ENCODE measurements at places on chromosomes 6 and 20.
A peak's percentile ranks its signal among the peaks of the same experiment; 100 is the strongest.

- DNase-seq = peak; percentile 82
Measured at GRCh38 chr20:46715292-46715756, 5.9 kb downstream of the SLC2A10 start.

DNA sequence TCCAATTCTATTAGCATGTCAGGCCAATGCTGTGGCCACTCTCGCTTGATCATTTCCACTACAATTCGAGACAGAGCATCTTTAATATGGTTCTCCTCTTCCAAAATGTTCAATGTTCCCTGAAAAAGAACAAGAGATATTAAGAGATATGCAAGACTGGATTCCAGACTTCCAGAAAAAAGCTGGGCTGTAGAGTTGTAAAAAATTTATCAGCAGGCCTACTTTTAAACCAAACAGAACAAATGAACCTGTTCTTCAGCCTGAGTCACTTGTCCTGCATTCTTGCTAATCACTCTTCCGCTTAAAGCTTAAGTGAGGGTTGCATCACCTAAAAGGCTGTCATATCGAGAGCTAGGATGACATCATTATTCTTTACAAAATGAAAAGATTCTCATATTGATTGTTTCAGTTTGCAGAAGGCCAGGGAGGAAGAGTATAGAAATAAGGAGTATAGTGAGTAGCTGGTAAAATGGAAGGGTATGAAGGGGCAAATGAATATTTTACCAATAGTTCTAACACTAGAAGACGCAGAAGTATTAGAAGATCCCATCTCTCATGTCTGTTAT is 4.9 kb downstream of the XPO5 start:
- no peak for DNase-seq

DNA sequence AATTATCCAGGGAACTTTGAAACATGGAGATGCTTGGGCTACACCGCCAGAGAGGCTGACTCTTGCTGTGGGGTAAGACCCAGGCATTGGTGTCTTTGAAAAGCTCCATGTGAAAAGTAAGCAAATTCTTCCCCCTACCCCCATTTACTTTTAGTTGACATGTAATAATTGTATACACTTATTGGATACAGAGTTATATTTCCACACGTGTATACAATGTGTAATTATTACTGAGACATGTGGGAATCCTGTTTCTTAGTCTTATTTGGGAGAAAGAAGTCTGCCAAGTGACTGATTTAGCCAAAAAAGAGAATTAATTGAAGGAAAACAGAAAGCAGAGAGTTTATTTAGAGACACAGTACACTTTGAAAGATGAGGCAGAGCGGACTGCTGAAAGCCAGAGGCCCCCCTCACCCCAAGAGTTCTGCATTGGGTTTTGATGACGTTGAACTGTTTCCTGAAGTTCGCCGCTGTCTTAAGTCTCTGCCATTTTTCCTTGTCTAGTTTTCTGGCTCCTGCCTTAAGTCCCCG is 193.8 kb downstream of the PACRG start:
- no peak for DNase-seq

- DNase-seq = peak; percentile 83
Measured at GRCh38 chr6:109174916-109175315, 79.6 kb downstream of the CEP57L1 start.

GRCh38 chr20:45735552-45735951 is 13.4 kb downstream of the SPINT4 start:
- no peak for DNase-seq

- DNase-seq = no peak
Measured at GRCh38 chr6:151842816-151843215, 35.3 kb downstream of the ESR1 start.

DNA sequence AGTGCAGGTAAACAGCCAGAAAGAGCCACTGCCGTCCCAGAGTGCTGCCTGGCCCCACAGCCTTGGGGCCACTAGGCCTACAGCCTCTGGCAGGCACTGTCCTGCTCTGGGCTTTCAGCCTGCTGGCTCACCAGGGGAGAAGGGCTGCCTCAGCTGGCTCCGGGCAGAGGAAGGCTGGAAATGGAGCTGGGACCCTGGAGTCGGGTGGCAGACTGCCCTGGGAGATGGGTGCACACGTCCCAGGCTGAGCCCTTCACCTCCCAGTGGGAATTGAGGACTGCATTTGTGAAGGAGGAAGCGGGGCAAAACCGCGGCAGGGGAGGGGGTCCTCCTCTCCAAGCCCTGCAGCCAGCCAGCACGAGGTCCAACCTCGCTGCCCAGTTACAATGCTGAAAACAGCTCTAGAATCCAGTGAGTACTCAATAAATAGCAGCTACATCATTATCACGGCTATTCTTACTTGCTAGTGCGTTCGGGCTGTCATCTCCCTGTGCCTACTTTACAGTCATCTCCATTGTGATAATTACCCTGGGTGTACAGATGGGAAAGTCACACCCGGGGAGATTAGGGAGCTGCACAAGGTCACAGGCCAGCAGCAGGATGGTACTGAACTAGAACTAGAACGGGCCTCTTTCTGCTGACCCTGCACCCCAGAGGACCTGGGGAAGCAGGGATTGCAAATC is 13.1 kb downstream of the ACSS1 start:
- no peak for DNase-seq

- no peak for DNase-seq
Measured at GRCh38 chr20:34129518-34130162, 17.6 kb upstream of the EIF2S2 start.

GRCh38 chr20:50831622-50832021 is 36.8 kb downstream of the BCAS4 start:
- DNase-seq = no peak

- DNase-seq = no peak
Measured at GRCh38 chr6:159989492-159990480, 20.9 kb downstream of the IGF2R start.

DNA sequence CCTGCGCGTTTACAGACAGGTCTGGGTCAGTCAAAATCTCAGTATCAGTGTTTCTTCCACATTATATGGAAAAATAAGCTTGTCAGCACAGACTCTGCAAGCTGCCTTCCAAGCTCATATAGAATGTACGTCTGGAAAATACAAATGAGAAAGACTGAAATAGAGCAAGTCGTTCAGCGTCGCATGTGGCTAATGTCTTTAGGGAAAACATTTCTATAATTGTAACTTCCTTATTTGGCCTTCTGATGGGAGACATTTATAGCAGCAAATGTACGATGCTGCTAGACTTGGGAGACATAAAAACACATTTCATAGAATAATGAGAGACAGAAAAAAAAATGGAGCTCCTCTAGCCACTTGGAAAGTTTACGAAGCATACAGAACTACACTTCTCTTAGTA is 122.2 kb downstream of the KIF16B start:
- DNase-seq = no peak

GRCh38 chr20:10430000-10430466 is 4.0 kb downstream of the MKKS start:
- DNase-seq = no peak

DNA sequence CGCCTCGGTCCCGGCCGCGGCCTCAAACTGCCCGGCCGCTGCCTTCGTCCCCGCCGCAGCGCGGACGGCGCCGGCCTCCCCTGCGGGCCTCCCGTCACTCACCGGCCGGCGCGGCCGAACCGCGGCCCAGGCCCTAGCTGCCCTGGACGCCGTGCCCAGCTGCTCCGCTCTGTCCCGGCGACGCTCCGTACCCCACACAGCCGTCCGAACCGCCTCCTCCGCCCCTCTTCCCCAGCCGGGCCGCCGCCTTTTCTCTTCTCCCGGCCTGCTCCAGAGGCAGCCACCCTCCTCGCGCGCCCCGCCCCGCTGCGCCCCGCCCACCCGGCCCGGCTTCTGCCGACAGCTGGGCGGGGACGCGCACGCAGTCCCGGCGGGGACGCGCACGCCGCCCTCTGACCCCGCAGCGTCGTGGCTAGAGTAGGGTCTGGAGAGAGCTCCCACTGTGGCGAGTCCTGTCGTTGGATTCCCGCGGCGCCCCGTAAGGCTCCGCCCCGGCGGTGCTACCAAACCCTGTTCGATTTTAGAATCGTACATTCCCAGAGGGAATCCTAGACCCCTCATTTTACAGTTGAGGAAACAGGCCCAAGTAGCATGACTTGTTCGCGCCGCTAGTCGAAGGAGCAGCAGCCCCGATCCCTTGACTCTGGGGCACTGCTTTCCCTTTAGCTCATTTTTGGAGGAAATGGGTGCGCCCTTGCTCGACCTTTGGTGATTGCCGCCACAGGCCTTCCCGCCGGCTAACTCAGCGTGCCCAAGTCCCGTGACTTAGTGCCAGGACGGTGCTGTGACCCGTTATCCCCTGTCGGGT is at the start of gene FBXO30:
Gene FBXO30 (minus strand): TSS at position 295 of the 808 bp plus-strand sequence. CDS start 8,390 bp downstream, outside the sequence.
- no peak for DNase-seq

- no peak for DNase-seq
Measured at GRCh38 chr6:79513111-79513510, 24.1 kb downstream of the LCA5 start.

- DNase-seq = no peak
Measured at GRCh38 chr6:25991785-25992412, 29.3 kb downstream of the TRIM38 start.

- DNase-seq = no peak
Measured at GRCh38 chr6:142444881-142445301, 143.1 kb downstream of the ADGRG6 start.

DNA sequence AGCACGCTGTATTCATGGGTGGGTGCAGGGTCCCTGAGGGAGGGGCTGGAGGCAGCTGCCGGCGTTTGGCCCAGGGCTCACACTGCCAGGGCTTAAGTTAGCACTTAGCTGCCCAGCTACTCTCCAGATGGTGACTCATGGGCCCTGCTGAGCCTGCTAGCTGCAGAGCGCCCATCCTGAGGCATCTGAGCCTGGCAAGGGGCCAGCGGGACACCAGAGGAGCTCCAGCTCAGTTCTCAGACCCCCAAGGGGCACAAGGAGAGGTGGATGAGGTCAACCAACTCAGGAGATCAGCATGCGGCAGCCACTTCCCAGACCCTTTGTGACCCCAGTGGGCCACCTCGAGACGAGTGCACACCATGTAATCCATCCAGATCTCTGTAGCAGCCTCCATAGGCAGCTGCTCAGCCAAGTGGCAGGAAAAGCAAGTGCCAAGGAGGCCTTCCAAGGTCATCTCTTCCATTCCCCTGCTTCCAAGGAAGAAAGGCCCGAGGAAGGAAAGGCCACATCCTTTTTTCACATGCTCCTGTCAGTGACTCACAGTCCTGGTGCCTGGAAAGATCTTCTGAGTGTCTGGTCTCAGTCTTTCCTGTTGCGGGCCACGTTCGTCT is 35.3 kb downstream of the FOXP4 start:
- DNase-seq = peak; percentile 58

- no peak for DNase-seq
Measured at GRCh38 chr6:140909625-140910024, 1223.1 kb upstream of the GJE1 start.

GRCh38 chr6:89311853-89312531 is 3.1 kb downstream of the GABRR2 start:
- DNase-seq = peak; percentile 44

DNA sequence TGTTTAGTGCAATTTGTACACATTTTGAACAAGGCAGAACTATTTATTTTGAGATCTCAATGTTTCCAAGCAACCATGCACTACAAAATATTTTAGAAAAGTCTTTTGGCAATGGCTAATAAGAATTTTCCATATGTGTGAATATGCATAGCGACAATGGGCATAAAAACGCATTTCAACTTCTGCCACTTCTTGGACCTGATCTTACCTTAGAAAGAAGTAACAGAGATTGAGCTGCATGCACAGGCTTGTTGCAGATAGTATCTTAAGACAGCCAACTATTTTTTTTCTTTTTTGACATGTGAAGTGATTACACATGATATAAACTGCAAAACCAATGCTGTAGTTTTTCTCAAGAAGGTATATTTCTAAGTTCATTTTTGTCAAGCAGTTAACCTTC is 210.4 kb upstream of the PHACTR1 start:
- DNase-seq = no peak

DNA sequence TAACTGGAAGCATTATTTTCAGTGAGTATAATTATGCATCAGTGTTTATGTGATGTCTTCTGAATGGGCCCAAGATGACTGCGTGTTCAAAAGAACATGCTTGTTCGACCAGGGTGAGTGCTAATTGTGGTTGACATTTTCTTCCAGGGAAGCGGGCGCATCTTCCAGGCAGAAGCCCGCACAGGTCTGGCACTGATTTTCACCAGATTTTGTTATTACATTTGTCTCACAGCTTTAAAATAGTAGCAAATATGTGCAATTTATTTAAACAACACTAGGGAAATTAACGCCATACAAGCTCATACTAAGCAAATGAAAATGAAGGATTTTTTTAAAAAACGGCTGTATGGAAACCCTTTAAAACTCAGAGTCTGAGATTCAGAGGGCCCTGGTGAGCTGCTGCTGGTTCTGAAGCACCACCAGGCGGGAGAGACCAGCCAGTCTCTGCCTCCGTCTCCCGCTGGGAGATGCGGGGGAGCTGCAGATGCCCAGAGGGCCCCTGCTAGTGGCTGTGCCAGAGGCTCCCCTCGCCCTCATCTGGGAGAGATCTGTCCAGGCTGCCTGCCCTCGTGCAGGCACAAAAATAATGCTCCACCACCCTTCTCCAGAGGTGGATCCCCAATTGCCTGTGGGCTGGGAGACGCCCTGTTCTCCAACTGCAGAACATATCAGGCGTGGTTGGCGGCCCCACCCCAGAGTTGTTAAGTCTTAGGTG is 297.0 kb downstream of the TAF4 start:
- DNase-seq = no peak
